Stimulated activated CD4-positive, alpha-beta T cell treated with anti-CD3 and anti-CD28 coated beads, Interleukin-4, amount 100 ng/mL, for 1 hour (primary cell): ENCODE measurements at places on chromosomes 6 and 20.

DNA sequence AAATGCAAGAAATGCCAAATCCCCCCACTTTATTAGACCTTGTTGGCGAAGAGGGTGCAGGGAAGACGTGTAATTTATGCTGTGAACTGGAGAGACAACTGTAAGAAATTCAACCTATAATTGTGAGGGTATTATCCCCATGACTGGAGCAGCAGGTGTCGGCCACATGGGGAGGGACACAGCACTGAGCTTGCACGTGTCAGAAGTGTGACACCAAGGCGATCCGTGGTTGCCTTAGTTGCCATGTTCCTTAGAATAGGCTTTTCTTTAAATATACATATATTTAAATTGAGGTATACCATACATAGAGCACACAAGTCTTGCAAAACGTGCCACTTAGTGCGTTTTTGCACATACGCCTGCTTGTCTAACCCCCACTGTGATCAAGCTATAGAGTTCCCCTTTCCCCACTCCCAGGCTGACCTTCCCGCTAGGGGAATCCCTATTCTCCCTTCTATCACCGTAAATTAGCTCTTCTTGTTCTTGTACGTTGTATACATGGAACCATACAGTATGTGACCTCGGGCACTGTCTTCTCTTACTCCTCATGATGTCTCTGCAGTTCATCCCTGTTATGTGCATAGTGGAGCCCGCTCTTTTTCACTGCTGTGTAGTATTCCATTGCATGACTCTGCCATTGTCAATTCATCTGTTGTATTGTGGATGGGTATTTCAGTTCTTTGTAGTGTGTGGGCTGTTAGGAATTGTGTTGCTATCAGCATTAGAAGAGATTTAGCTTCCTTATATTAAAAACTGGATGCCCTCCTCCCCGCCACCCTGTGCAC is 81.6 kb upstream of the PMEPA1 start:
- DNase-seq = no peak

GRCh38 chr20:51003753-51004152 is 19.2 kb downstream of the KCNG1 start:
- no peak for DNase-seq

GRCh38 chr6:46156701-46157100 is 14.1 kb downstream of the ENPP5 start:
- no peak for DNase-seq

- DNase-seq = no peak
These were observed 27.8 kb downstream of the FYN start for GRCh38 chr6:111845441-111845871.

DNA sequence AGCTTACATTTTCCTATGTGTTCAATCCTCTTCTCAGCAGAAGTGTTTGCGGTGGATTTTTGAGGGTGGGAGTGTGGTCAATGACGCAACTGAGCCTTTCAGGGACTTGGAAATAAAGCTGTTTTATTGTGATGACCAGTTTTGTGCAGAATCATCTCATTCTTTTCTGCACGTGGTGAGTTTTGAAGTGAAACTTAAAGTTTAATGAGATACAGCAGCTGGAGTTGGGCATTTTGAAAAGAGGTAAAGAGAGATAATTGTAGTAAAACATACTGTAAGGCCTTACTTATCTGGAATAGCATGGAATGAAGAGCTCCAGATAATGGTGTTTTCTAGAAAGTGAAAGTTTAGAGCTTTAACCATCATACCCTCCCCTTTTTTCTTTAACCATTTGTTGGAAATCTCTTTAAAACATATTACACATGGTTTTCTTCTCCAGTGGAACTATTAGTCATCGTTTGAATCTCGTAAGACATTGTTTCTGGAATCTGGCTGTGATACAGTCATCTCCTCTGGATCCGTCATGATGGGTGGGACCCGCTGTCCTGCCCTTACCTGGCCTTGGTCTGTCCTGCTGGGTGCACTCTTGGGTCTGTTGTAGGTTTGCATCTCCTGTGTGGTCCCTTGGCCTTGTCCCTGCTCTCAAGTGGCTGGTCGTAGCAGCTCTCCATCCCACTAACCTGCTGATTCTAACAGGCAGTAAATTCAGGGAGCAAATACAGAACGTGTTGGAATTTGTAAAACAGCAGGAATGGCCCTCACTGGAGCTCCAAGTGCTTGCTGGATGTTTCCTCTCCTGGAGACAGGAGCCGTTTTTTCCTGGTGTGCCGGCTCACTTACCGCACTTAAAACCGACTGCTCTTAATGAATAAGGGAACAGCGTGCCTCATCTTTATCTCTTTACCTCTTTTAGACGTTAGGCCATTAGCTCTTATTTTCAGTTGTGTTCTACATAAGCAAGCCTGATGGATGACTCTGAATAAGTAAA is 29.8 kb downstream of the UST start:
- no peak for DNase-seq

- DNase-seq = no peak
These were observed 42.0 kb upstream of the KIF16B start for GRCh38 chr20:16615199-16615598.

- DNase-seq = no peak
These were observed 108.4 kb upstream of the ESR1 start for GRCh38 chr6:151698931-151699700.

DNA sequence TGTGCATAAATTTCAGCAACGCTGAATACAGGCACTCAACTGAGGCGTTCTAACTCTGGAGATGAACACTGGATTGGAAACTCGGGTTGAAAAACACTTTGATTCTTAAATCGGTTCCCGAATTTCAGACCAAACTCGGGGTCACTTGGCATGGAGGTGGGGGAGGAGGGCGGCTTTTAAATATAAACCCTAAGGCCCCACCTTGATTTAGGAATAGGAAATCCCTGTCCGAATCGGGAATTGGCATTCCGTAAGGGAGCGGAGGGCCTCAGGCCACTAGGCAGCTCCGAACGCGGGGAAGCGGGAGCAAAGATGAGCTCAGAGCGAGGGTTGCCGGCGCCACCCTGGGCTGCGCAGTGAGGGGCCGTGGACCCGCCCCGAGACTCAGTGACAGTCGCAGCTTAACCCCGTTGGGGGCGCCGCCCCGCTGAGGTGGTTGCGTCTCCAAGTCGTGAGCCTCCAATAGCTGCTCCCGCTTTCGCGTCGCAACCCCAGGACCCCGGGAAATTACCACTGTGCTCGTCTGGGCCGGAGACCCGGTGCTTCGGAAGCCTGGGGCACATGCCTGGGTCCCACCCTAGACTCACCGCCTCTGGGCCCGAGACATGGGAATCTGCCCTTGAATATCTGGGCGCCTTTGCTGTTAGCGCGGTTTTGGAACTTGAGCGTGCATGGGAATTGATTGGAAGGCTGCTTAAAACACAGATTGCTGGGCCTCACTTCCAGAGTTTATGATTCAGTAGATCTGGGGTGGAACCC is 4.6 kb upstream of the SIM1 start:
- DNase-seq = no peak

GRCh38 chr6:100350139-100350538 is 114.6 kb downstream of the SIM1 start:
- DNase-seq = no peak

DNA sequence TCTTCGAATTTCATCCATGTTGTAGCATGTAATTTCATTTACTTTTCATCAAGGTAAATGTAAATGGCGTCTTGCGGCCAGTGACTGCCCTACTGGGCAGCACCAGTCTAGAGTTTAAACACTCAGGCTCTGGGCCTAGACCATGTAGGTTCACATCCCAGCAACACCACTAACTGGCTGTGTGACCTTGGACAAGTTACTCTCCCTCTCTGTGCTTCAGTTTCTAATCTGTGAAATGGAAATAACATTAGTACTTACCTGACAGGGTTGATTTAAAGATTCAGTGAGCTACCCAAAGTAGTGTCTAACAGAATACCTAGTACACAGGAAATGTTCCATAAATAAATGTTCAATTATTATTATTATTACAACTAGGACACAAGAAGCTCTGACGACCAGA is 29.3 kb downstream of the PDRG1 start:
- DNase-seq = no peak

DNA sequence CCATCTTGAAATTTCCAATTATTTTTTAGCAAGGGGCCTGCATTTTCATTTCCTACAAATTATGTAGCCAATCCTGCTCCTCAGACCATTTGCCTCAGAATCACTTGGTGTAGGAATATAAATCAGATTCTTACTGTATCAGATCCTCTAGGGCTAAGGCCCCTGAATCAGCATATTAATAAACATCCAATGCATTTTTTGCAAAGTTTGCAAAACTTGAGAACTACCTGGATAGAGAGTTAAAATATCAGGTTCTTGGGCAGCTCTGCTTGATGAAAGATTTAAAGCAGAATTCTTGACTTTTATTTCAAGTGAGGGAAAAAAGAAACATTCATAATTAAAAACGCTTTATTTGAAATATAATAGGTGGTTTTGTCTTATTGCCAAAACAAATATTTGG is 82.2 kb upstream of the MAN1A1 start:
- DNase-seq = no peak

DNA sequence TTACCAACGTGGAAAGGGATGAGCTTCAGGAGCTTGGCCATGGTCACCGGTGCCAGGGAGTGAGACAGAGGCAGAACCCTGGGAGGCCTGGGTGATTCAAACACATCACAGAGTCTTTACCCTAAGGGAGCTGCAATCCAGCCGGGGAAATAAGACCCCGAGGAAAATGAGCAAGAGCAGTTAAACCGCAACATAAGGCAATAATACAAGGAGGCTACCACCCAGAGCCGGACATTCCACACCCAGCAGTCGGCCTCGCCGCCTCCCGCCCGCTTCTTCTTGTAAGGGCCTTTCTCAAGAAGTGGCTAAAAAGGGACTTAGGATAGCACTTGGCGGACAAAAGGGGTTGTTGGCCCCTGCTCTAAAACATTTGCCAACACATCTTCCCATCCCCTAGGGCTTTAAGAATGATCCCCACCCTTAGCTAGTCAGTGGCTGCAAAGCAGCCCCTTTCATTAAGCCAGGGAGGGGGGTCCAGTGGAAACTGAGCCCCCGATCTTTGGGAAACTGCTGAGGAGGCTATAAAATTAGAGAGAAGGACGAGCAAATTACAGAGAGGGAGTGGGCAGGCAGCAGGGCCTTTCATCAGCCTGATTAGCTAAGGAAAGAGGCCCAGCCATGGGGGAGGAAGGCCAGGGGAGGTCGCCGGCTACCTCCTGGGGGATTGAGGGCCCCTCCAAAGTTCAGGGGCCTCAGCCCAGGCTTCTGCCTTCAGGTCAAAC is 34.3 kb downstream of the SNX5 start:
- DNase-seq = no peak

DNA sequence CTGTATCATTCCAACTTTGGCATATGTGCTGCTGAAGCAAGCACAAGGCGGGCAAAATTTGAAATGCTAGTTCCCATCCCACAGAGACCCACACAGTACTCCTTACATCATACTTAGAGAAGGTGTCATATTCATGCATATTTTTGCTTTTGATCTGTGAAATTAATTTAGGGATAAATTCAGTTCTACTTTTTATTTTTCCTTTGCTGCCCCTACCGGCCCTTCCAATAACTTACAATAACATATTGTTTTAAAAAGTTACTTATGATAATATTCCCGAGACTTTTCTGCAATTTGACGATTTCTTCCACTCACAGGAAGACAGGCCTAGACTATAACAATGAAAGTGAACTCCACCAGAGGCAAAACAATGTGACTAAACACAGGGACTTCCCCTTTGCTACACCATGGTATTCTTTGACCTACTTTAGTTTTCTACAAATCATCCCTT is 35.0 kb downstream of the SESN1 start:
- no peak for DNase-seq

- DNase-seq = no peak
These were observed 1.6 kb downstream of the FOXP4 start for GRCh38 chr6:41547799-41548097.

GRCh38 chr20:6909608-6910007 is 142.1 kb downstream of the BMP2 start:
- DNase-seq = no peak

DNA sequence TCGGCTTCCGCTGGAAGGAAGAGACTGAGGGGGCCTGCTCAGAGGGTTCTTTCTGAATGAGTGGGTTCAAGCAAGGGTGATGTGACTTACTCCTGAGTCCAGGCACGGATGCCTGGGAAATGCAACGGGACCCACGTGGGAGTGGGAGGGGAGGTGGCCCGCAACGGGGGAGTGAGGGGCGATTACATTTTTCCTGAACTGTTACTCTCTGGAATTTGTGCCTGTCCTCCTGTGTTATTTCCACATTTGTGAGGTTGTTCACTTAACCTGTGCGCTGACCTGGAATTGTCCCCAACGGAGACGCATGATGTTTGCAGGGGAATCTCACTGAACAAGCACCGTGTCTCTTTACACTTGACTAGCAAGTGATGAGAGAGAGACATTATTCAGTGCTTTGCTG is 209.4 kb downstream of the CDH4 start:
- DNase-seq = no peak

DNA sequence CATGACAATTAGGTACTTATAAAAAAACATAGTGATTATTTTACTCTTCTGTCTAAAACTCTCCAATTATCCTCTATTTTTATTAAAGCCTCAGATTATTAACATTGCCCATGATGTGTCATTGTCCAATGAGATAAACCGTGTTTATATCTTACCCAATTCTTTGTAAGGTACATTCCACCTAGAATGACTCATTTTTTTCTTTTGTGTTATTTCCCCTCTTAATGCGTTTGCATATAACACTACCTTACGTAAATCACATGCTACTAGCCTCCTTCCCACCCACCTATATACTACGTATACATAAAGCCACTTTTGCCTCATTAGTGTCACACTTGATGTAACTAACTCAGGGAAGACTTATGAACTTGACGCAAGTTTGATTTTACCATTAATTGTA is 336.3 kb upstream of the PTCHD4 start:
- DNase-seq = no peak

DNA sequence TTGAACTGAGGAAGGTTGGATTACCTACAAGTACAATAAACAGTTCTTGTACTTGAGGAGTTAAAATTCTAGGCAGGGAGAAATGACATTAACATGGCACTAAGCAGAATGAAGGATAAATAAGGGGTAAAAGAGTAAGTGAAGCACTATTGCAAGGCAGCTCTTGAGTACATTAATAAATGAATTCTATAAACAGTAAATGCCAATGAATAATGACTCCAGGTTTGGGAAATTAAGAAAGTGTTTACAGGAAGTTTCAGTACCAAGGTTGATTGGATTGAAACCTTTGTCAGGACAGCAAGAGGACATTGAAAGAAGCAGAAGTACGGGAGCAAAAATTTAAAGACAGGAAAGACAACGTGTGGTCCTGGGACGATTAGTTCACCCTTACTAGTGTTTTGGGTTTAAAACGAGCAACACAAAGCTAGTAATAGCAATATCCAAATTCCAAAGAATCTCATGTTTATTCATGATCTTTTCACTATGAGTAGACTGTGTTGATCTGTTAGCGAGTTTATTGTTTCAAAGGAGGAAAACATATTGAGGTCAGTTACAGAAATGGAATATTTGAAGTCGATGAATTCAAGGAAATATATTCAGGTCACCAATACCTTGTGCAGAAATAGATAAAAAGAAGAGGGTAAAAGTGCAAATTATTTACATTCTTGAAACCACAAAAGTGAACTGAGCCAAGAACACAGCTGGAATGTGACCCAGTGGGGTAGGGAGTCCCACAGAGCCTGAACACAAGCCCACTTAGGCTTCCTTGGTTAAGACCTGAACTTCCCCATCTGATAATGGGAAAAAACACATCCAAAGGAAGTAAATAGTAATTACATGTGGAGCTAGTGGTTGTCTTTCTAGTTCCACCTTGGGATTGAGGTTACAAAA is 80.8 kb downstream of the MKKS start:
- no peak for DNase-seq

GRCh38 chr6:116512111-116512559 is 696 bp downstream of the CALHM5 start:
- DNase-seq = no peak
